Lower lobe of right lung (tissue), 2 donors: ENCODE measurements at places on chromosomes 11 and 22. TPM values are rescaled to one million over a fixed set of nuclear protein-coding genes. Genes with fewer than 3 reads are reported as not detected.

GRCh38 chr11:117187428-117187798 is 8.9 kb downstream of the SIDT2 start:
- DNase-seq, result no peak

DNA sequence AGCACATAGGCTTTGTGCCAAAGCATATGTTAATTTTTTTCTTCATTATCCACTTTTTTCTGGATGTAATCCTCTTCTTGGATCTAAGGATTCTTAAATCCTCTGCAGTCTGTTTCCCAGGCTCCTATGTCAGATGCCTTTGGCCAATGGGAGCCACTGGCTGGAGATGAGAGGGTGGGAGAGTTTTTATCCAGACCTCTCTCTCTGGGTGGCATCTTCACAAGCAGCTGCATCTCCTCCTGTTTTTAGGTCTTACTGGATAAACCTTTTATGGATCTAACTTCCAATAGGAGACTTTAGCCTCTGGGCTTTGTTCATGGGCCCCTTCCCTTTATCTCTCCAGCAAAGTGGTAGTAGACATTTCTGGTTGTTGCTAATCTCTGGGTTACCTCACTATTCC is 22.4 kb upstream of the MPPED2 start:
- no peak for DNase-seq

DNA sequence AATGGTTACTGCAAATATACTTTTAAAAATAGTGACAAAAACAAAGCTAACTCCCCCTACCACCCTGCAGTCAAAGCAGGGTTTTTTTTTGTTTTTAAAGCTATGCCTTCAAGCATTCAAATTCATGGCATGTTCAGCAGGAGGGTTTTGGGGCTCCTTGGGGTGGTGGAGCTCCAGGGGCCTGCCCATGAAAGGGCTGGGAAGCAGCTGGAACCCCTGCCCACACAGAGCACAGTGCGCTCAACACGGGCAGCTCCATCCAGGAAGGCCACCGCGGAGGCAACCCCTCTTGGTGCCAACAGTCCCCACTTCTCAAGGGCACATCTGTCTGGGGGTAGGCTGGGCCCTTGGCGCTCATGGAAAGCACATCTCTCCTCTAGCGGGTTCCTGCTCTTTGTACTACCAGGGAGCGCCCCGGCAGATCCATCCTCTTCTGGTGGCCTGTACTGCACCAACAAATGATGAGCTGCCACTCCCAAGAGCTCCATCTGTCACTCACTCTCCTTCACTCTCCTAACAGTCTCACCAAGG is 16.6 kb upstream of the PHLDA2 start:
- no peak for DNase-seq

DNA sequence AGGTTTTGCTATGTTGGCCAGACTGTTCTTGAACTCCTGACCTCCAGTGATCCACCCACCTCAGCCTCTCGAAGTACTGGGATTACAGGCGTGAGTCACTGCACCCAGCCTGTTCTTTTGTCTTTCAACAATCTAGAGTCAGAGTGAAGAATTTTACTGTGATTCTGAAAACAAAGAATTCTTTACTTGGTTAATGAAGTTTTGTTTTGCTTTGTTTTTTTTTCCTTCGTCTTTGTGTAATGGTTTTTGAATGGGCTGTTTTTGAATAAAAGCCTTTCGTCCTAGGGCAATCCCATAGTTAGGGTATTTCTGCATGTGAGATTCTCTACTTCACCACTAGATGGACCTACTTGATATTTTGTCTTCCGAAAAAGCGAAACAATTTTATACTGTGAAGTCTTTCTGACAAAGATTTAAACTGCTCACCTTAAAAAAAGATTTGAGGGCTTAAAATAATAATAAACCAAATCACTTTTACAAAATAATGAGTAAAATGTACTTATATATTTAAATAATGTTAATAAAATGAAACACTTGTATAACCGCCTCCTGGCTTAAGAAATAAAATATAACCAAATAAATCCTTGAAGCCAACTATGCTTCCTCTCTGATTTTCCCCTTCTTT is 43.4 kb upstream of the SC5D start:
- no peak for DNase-seq

DNA sequence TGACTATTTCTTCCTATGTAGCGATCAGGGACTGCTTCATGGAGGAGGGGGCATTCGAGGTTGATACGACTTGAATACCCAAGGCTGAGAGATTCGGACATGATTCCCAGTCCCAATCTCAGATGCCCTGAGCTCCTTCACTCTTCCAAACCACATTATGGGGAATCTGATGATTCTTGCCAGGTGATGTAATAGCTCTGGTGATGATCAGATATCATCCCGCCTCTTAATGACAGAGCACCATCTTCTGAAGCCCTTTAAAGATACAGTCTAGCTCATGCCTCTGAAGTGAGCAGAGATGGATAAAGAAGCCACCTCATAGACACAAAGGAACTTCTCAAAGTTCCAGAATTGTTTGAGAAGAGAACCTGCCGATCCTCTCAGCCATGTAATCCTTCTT is 8.9 kb upstream of the CLMP start:
- no peak for DNase-seq

- no peak for DNase-seq
These were observed 339.8 kb upstream of the NARS2 start for GRCh38 chr11:78914503-78914902.

DNA sequence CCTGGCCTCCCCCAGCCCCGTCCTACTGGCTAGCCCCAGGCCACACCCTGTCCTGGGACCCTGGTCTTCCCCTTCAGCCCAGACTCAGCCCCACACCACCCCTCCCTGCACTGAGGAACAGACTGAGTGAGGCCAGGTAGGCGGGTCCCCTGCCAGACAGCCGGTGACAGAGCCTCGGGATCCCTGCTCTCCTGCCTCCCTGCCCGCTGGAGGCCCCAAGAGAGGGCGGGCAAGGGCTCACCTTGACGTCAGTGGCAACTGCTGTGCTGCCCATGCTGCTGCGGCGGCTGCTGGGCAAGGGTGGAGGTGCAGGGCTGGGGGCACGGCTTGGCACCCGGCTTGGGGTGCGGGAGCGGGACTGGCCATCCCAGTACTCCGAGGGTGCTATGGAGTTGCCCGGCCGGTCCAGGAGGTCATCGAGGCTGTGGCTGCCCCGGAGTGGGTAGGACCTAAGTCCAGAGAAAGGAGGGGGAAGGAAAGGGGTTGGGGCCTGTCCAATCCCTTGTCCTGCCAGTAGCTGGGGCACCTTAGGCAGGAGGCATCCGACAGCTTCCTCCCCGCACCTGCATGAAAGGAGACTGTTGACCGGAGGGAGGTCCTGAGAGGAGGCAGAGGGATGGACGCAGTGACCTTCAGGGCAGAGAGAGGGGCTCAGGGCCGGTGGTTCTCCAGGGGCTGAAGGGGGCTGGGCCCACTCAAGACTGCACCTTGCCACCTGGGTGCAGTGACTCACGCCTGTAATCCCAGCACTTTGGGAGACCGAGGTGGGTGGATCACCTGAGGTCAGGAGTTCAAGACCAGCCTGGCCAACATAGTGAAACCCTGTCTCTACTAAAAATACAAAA is 2.2 kb upstream of the SLC16A8 start:
- DNase-seq, result peak; percentile 37

Gene SCGB1D2
- not detected for total RNA-seq

Gene ROM1
- 5.6 TPM for total RNA-seq

Gene GRM5
- 0.21 TPM for total RNA-seq

Gene UNC93B1
- 121 TPM for total RNA-seq

Gene MMP8
- 0.44 TPM for total RNA-seq
